ENCODE measurements at places on chromosomes 6 and 20.

DNA sequence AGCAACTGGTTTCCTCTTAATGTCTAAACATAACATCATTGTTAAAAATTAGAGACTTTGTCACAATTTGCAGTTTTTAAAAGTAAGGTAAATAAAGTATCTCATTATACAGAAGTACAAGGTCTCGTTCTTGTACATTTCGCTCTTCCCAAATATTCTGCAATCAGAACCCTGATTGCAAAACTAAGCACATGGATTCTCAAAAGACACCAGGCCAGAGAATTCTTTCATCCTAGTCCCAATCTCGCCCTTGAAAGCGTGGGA is 355 bp upstream of the AKAP7 start:
- no peak for DNase-seq

GRCh38 chr6:24906314-24906713 is 29.4 kb downstream of the RIPOR2 start:
- DNase-seq, result no peak

GRCh38 chr6:56513631-56514030 is 129.1 kb downstream of the DST start:
- no peak for DNase-seq

GRCh38 chr20:63082308-63082938 is 75.7 kb upstream of the BHLHE23 start:
- peak; percentile 57 for DNase-seq

GRCh38 chr6:130982941-130983456 is 80.0 kb downstream of the EPB41L2 start:
- DNase-seq, result no peak

DNA sequence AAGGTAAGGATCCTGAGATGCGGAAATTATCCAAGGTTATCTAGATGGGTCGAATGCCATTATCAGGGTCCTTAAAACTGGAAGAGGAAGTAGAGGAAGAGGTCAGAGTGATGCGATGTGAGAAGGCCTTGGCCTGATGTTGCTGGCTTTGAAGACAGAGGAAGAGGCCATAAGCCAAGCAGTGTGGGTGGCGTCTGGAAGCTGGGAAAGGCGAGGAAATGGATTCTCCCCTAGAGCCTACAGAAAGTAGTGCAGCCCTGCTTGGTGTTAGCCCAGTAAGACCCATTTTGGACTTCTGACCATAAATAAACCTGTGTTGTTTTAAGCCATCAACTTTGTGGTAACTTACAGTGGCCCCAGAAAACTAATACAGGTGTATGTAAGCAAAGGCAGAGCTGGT is 2.0 kb downstream of the SRXN1 start:
- peak; percentile 67 for DNase-seq

- DNase-seq, result no peak
Observed at GRCh38 chr6:104484626-104485025, 375.1 kb downstream of the HACE1 start.

DNA sequence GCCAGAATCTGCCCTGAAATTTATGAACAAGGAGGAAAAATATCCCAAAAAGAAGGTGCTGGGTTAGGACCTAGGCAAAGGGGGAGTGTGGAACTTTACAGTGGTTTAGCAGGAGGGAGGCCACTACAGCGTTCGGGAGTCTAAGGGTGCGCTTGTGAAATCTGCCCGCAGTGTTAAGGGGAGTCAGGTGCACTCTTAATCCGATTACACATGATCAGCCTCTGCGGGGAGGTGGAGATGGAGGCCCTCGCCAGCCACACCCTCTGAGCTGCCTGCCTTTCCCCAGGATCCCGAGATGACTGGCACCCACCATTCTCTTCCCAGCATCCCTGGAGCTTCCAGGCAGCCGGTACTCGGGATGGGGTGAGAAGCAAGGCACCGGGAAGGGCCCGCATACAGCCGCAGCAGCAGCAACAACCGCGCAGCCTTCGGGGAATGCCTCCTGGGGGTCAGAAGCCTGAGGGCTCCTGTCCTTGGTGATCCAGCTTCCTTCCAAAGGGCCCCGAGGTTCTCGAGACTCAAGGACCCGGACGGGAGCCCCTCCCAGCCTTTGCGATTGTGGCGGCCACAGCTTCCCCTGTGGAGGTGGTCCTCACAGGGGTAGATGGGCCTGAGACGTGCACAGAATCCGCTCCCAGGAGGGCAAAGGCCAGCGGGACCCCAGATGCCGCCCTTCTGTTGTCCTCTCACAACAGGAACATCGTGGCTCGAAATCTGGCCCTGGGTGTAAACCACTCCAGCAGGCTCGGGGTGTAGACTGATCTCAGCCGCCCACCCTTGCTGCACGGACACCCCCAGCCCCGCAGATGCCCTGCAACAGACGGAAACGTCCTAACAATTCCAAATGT is 57.3 kb upstream of the CST7 start:
- no peak for DNase-seq

GRCh38 chr6:77011929-77012545 is 451.3 kb downstream of the HTR1B start:
- DNase-seq, result no peak

All from RKO (cell line).